ENCODE measurements at places on chromosomes 5 and 9.

GRCh38 chr9:117864385-117865057, 160.3 kb downstream of the TLR4 start:
- no peak for DNase-seq

DNA sequence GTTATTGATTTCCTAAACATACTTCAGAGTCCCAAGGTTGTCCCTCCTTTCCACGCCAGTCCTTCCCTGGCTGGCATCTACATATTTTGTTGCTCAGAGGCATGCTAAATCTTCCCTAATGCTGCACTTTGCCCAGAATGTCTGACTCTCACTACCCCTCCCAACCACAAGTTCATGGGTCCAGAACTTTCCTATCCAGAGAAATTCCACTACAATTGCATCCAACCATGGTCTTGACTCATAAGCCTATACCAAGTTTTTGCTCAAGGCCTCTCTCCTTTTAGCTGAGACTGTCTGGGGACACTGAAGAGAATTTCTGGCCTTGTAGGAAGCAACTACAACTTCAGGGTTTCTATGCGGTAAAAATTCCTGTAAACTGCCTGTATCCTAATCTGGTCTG, 206.3 kb downstream of the BNC2 start:
- no peak for DNase-seq

GRCh38 chr5:150256410-150257064, 33.0 kb downstream of the CAMK2A start:
- no peak for DNase-seq

- DNase-seq: no peak
Observed at GRCh38 chr9:60545878-60546385, 368.3 kb upstream of the SPATA31A5 start.

GRCh38 chr9:38442473-38443096, 18.3 kb upstream of the IGFBPL1 start:
- DNase-seq: no peak

DNA sequence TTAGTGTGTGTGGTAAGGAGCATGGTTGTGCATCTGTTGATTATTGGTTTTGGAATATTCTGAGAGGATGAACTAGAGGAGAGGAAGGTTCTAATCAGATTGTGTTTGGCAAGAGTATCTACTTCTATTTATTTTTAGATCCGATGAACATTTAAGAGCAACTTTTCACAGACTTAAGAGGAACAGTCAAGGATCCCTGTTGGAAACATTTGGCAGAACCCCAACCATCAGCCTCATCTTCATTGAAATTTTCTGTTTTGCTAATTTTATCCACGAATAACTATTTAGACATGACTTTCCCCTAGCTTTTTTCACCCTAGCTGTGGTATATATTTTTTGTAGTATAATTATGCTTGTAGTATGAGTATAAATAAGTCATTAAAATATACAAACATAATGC, 868.5 kb downstream of the MAT2B start:
- no peak for DNase-seq

DNA sequence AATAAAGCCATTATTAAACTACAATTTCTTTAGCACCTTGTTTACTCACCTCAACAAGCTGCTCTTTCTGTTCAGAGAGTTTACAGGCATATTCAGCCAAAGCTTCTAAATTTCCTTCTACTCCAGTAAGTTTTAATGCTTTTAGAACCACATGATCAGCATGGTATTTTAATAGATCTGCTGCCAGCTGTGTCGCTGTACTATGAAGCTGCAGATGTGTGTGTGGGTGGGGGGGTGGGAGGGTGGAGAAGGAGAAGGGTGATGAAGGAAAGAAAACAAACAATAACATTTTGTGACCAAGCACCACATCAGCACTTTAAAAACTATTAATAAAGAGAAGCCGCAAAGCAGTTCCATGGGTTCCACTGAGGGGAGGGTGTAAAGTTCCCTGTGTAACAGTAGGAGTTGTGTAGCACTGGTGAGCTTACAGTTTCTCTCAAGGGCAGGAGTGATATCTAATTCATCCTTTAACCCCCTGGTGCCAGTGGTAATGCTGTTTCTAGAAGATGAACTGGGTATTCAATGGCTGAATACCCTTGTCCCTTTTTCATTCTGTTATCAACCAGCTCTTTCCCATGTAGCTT, 38.5 kb downstream of the ABITRAM start:
- DNase-seq: no peak

- DNase-seq: no peak
Observed at GRCh38 chr9:92147030-92147851, 32.0 kb upstream of the SPTLC1 start.

- no peak for DNase-seq
Observed at GRCh38 chr5:67206461-67206860, 9.9 kb upstream of the CD180 start.

DNA sequence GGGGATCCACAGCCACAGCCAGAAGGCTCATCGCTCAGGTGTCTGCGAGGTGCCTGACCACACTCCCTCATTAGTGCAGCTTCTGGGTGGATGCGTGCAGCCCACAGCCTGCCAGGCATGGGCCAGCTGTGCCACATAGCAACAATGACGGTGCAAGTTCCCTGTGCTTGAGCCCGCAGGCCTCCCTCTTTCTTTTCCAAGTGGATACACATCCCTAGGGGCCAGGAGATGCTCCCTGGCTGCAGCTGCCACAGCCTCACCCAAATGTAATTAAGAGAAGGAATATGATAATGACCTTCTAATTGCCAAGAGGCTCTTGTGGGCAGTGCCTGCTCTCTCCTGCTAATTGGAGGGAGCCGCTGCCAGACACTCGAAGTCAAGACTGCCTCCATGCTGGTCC, 116.0 kb upstream of the PPP1R26 start:
- no peak for DNase-seq

- peak; percentile 0 for DNase-seq
Observed at GRCh38 chr5:465591-466403, 22.8 kb downstream of the EXOC3 start.

DNA sequence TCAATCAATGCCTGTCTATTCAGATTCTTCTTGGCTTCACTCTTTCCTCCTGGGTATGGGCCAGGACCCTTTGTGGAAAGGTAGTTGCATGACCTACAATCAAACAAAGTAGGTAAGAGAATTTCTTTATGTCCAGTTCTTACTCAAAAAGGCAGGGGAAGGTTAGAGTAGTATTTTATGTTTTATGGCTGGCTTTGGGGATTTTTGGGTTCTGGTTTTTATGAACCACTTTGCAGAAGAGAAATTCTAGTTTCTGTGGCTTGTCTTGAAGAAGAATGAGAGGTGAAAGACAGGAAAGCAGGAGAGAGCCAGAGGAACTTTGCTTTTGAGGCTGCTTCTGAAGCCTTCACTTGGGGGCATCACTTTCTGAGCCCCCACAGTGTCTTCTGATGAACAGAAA, 14.7 kb upstream of the CRHBP start:
- DNase-seq: no peak

- peak; percentile 40 for DNase-seq
Observed at GRCh38 chr5:178113841-178114324, 551 bp downstream of the N4BP3 start.

- DNase-seq: no peak
Observed at GRCh38 chr9:106697750-106698502, 165.0 kb upstream of the ZNF462 start.

DNA sequence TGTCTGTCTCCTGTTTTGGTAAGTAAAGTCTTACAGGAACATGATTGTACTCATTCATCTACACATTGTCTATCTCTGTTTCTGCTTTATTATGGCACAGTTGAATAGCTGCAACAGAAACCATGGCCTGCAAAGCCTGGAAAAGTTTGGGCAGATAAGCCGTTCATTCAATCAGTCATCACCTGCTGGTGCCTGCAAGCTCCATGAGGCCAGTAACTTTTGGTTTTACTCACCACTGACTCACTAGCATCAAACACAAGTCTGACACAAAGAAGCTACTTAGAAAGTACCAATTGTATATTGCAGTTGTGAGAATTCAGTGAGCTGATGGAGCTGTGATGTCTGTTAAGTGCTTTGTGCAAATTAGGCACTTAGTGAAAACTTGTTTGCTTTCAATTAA, 373.6 kb upstream of the SGCD start:
- no peak for DNase-seq

- no peak for DNase-seq
Observed at GRCh38 chr5:96431376-96432187, 1.5 kb downstream of the PCSK1 start.

DNA sequence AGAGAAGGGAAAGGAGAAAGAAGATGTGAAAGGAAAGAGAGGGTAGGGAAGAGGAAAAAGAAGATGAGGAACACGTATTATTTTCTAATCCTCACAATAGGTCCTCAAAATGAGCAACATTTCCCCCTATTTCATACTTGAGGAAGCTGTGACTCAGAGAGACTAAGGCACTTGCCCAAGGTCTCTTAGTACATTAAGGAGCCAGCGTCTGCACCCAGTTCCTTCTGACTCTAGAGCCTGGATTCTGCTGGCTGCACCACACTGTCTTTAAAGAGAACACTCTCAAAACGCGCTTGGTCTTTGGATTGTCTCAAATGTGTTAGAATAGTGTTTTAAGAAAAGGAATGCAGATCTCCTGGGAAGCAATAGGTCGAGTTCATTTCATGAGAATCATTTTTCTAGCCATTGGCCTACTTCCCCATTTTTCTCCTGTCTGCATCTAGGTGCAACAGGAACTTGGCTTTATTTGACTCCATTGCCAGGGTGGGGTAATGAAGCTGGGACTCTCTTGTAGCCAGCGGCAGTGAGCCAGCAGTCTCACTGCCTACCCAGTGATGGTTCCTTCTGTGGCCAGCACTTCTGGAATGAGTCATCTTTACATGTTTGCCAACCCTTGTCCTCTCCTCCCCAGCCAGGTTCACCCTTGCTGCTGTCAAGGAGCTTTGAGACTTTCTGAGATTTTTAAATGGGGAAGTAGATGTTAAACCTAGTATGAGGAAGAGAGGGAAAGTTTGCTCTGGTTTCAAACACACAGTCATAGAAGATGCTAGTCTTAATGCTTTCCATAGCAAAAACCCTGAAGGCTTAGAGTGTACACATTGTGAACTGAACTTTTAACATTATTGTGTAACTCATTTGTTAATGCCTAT, 82.7 kb downstream of the DOCK8 start:
- no peak for DNase-seq

DNA sequence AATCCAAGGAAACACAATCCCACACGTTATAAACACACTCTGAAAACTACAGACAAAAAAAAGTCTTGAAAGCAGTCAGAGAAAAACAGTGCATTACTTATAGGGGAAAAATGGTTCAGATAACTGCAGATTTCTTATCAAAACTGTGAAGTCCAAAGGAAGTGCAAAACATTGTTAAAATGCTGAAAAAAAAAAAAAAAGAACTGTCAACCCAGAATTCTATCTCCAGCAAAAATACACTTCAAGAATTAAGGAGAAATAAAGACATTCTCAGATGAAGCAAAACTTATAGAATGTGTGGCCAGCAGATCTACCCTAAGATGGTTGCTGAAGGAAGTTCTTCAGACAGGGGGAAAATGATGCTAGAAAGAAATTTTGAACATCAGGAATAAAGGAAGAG, 40.4 kb downstream of the ADAMTS2 start:
- DNase-seq: no peak

DNA sequence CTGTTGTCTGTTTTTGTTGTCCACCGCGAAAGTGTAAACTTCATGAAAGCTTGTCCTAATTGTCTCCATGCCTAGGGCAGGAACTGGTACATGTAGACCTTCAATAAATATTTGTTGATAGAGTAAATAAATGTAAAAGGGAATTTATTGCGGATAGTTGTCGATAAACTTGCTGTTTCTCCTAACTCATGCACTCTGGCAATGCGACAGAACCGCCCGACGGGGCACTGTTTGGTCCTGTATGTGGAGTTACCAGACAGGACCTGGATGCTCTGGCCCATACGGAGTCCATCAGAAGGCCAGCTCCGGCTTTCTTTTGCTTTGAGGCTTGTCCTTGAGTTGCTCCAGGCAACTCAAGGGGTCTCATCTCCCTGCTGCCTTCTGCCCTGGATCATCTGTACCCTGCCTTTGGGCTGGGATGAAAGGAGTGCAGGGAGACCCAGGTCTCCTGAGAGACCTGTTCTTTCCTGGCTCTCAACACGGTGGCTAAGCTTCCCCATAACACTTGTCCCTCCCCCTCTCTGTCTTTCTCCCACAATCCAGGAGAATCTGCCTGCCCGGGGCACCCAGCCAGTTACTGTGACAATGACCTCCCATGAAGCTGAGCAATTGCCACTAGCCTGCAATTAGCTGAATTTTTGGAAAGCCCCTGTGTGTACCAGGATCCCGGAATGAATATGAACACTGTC, 149.5 kb upstream of the PTCH1 start:
- DNase-seq: no peak

DNA sequence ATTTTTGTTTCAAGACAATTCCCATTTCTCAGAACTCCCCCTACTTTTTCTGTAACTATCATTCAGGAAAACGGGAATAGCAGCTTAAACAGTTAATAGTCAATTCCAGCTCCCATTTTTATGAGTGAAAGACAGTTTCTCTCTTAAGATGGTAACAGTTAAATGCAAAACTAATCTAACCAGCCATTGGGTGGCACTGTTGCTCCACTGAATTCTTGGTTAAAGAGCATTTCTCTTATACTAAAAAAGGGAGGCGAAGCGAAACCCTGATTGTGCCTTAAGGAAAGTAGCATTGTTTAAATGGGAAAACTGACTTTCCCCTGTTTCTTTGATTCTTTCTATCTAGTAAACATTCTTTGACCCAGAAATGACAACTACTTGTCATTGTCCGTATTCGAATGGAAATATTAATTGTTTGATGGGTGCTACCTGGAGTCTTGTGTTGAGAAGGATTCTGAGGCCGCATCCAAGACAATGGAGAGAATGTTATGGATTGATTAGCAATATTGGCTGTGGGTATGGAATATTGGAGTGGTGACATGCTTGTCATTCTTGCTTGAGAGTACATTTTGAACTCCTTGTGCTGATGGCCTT, 507.8 kb downstream of the MAT2B start:
- DNase-seq: peak; percentile 25
